Eye (tissue), 1 donor: ENCODE measurements at places on chromosomes 3 and 15.

- DNase-seq: no peak
Measured at GRCh38 chr3:113533534-113533892, 1.2 kb downstream of the SIDT1 start.

DNA sequence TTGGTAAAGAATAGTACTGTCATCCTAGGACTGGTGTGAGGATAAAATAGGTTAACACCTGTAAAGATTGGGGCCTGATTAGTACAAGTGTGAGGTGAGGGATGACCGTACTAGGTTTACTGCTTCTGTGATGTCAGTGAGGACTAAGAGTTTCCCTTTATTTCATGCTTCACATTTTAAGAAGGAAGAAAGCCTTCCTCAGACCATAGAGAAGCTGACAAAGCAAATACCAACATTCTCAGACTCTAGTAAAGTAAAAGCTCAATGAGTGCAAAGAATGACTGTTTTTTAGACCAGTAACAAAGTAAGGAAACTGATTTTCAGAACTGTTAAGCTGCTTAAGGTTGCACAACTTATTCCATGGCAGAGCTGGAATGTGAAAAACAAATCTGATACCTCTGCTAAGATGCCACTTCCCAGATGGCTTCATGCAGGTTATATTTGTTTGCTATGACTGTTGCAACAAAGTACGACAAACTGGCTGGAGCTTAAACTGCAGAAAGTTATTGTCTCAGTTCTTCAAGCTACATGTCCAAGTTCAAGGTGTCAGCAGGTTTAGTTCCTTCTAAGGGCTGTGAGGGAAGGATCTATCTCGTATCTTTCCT is 354.9 kb downstream of the RSL24D1 start:
- DNase-seq: no peak

DNA sequence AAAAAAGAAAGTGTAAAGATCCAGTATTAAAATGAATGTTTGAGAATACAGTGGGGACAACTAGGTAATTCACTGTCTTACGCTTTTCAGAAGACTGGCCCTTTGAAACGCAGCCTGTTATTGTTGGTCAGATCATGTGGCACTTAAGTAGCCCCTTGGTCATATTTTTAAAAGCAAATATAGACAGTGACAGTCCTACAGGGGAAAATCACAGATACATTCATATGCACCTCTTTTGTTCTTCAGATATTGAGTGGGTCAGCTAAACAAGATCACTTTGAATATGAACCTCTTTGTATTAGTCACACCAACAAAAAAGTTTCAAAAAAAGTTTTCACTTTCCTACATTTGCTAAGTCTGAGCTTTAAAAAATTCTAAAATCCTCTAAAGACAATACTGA is 36.0 kb downstream of the TIGIT start:
- DNase-seq: no peak

GRCh38 chr15:98562331-98562937 is 85.9 kb upstream of the IGF1R start:
- DNase-seq: no peak

DNA sequence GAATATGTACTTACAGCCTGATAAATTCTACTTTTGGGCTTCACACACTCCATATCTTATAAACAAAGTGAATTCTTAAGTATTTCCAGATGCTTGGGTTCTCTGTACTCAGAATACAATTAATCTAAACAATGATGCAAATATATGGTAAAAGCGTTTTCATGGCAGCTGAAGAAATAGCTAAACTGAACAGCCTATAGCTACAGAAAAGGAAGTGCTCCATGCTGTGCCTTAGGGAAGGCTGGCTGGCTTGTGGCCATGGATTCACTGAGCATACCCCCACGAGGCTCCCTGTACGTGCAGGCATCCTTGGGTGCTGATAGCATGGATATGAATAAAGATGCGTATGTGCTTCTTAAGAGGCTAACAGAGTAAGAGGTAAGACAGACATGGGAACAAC is 264.0 kb downstream of the KLF13 start:
- DNase-seq: peak; percentile 20

DNA sequence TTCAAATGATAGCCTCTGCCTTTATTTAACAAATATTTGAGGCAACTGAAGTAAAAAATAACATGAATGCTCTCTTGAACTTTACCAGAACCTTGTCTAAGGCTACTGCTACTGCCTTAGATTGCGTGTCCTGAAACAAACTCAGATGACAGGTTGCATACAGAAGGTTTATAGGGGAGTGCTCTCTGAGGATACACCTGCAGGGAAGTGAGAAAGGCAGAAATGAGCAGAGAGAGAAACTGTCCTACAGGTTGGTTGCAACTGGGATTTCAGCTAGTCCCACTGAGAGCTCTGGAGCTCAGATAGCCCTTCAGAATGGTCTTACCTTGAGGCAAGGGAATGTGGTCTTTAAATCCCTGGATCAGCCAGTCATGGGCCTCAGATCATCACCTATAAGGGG is 165.5 kb downstream of the IL5RA start:
- no peak for DNase-seq

DNA sequence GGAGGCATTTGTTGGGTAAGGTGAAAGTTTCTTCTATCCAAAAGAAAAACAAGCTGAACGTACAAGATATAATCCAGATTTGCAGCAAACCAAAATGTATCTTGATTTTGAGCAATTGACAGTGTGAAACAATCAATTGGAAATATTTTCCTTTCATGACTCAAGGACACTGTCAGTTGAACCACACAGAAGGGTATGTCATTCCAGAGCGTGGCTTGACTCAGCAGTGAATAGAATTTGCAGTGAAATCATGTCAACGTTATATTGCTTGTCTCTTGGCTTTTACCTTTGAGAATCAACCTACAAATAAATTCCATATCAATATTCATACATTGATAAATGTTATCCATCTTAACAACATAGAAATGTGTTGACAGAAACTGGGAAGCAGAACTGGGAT is 78.2 kb downstream of the TM2D3 start:
- DNase-seq: no peak

DNA sequence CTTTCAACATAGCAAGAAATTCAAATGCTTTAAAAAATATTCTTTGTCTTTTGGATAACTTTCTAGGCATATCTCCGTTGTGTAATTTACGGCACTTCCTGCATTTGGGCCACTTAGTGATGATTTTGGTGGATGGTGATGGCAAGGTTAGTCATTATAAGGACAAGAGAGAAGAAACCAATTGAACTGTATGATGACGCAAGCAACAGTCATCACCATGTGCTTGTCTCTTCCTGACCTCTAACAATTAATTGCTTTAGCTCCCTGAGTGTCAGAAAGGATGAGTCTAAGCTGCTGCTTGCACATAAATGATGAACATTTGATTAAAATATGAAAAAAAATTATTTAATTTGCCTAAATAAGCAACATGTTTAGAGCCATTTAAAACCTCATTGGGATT is 11.3 kb upstream of the P2RY12 start:
- no peak for DNase-seq

DNA sequence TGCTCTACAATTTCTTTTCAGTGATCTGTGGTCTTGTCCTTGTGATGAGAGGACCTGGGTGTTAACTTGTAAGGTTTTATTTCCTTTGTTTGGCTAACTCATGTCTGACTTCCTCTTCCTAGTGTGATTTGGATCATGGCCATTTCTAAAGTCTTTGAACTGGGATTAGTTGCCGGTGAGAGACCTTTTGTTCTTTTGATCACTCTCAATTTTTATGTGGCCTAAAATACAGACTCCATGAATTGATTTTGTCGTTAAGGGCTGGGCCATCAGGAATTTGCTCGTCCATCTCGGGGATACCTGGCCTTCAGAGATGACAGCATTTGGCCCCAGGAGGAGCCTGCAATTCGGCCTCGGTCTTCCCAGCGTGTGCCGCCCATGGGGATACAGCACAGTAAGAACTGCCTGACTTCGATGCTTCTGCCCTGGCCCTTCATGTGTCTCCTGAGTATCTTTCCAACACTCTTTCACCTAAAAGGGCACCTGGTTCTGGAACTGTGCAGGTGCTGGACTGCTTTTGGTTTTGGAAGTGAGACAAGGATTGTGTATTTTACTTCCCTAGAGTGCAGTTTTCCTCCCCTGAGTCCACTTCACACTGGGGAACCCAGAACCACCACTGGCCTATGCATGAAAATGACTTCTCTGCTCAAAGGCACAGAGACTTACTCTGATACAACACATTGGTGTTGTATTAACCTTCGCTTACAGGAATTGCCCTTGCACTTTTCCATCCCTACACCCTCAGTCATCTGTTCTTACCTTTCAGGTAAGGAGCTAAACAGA is 13.1 kb upstream of the LRRC2 start:
- no peak for DNase-seq

DNA sequence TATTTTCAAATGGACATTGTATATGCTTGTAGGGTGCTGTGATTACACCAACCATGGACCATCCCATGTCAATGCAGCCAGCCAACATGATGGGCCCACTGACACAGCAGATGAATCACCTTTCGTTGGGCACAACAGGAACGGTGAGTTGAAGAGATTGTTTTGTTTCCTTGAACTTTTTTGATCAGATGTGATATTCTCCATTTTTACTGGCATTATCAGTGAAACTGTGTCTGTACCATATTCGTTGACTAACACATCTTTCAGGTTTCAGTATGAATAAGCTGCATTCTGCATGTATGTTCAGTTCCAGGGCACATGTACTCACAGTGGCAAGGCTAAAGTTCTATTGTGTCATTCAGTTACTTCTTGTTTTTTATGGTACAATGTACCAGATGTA is 655.2 kb downstream of the RBMS3 start:
- no peak for DNase-seq

- DNase-seq: peak; percentile 14
Measured at GRCh38 chr15:80188251-80188650, 35.5 kb downstream of the FAH start.

DNA sequence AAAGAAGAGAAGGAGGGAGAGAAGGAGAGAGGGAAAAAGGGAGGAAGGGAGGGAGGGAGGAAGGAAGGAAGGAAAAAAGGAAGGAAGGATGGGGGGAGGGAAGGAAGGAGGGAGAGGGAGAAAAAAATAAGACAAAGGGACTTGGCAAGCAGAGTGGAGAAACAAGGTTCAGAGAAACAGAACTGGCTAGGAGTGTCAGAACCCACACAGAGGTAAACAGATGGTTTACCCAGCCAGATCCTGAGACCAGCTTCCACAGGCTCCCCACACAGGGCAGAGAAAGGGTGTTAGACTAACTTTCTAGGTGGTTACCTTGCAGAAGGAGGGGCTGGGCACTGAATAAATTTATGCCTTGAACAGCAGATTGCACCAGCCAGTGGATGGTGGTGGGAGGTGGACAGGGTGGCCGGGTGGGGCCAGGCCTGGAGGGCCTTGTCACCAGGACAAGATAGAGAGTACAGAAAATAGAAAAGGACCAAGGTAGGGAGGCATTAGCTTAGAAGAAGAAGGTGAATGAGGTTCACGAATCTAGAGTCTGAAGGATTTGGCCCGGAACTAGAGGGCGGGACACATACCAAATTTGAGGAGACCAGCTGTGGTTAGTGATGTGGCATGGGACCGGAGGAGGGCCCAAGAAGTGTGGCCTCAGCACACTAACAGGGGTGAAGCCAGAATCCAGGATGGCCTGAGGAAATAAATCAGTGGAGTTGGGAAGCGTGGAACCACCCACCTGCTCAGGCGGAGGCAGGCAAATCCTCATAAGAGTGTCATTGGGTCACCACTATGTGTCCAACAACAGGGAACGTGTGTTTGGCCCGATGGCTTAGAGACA is 1.2 kb upstream of the TM4SF1 start:
- DNase-seq: no peak

- DNase-seq: no peak
Measured at GRCh38 chr3:10353160-10353559, 32.2 kb upstream of the SEC13 start.

DNA sequence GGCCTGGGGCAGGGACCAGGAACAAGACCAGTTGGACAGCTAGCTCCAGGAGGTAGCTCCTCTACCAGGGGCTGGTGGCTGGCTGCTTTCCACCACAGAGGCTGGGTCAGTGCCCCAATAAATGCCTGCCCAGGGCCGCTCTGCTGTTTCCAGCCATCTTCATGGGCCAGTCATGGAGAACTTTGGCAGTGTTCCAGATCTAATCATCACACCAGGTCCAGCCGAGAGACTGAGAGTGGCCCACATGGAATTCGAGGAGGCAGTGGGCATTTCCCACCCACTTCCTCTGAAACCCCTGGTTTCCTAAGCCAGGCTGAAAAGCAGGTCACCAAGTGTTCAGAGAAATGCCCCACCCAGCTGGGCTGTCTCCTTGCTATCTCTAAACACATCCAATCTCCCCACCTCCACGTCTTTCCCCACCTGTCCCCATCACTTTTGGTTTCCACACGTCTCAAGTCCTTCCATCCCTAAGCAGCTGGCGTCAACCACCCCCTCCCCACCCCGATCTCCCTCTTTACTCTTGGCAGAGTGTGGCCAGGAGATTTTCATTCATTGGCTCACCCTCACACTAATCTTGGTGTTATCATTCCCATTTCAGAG is 190.0 kb upstream of the LINGO1 start:
- DNase-seq: no peak

DNA sequence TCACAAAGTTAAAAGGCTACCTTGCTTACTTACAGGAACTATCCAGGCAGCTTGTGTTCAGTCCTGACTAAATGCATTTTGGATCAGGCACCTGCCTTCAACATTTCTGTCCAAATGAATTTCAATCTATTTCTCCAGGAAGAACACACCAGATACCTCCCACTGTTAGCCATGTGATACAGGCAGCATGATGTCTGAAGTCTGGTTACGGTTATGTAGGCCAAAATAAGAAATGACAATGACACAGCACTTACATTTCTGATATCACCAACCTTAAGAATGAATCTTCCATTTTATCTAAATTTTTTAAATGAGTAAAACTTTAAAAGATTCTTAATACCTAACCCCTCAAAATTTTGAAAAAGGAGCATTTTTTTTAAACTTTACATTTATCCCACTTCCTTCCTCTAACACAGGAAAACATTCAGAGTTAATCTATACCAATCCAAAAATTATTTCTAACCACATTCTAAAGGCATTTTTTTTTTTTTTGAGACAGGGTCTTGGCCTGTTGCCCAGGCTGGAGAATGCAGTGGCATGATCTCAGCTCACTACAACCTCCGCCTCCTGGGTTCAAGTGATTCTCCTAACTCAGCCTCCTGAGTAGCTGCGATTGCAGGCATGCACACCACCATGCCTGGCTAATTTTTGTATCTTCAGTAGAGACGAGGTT is at the start of gene MAP4:
TSS of gene MAP4 (minus strand) at position 116 of the 673 bp plus-strand sequence. CDS start 17,556 bp downstream, outside the sequence.
- peak; percentile 26 for DNase-seq

DNA sequence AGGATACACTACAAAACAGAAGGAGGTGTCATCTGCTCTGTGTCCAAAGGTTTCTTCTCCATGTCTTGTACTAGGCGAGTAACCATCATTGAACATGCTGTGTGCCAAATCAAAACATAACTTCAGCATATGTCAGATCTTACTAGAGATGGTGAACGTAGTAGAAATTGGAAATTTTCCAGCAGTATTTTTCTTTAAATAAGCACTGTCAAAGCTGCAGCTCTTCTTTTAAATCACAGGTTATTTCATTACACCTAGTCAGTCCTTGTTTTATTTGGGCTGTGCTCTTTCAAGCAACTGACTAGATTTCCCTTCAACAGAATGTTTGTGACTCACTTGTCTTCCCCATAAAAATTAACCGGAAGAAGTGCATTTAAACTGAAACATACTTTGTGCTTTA is 46.5 kb downstream of the MSL2 start:
- no peak for DNase-seq

- no peak for DNase-seq
Measured at GRCh38 chr3:127439621-127440020, 150.9 kb downstream of the TPRA1 start.

GRCh38 chr3:107548601-107549000 is 25.8 kb downstream of the BBX start:
- no peak for DNase-seq
